Stimulated activated CD8-positive, alpha-beta memory T cell treated with anti-CD3 and anti-CD28 coated beads, Interleukin-15, amount 100 ng/mL, for 24 hours (primary cell): ENCODE measurements at places on chromosomes 5 and 9.

GRCh38 chr5:56360816-56361215 is 127.7 kb upstream of the ANKRD55 start:
- DNase-seq = no peak

DNA sequence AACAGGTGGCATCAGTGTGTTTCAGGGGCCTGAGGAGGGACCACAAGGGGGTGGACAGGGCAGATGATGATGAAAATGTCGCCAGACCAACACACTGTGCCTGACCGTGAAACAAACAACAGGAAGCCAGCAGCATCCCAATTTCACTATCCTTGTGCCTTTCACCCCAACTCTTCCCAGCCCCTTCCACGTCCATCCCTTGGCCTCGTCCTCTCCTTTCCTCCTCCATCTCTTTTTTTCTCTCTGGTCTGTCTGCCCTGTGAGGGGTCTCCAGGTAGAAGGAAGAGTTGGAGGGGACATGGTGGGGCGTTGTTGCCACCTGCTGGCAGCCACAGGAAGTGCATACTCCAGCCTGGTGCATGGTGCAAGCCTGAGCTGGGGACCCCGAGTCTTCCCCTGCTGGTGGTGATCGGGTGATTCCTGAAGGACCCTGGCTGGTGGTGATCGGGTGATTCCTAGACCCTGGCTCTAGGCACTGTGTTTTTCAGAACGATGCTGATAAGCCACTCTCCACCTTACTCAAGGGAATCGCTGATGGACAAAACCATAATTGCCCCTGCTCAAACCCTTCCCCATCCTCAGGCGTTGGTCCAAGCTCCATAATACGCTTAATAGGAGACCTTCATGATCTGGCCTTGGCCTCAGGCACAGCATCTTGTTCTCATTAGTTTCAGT is 21.7 kb upstream of the NSD1 start:
- DNase-seq = peak; percentile 25

- no peak for DNase-seq
Measured at GRCh38 chr5:125484742-125485641, 738.6 kb upstream of the ZNF608 start.

GRCh38 chr5:67222243-67223025 is 25.8 kb upstream of the CD180 start:
- no peak for DNase-seq

GRCh38 chr9:92404042-92404836 is at the start of gene OGN:
Gene OGN (minus strand): TSS chr9:92404578. CDS start chr9:92403407, 1,171 bp downstream.
- no peak for DNase-seq

GRCh38 chr5:93048858-93049257 is 532.2 kb downstream of the NR2F1-AS1 start:
- no peak for DNase-seq

DNA sequence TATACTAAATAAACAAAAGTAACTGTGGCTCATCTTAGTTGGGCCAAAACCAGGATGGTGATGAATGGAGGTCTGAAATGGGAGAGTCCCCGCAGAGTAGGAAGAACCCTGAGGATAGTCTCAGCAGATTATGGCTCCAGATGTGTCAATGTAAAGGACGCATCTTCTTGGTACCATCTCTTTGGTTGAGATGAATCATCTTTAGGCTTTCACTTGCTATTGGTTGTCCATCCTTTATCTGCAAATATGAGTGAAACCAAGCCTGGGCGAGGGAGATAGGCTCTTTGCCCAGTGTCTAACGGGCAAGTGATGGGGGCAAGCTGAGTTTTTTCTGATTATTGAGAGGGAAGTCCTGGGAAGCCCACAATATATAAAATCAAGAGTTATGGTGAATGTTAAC is 19.4 kb upstream of the LCP2 start:
- no peak for DNase-seq

GRCh38 chr5:80503641-80504040 is 15.7 kb downstream of the FAM151B start:
- no peak for DNase-seq

- DNase-seq = no peak
Measured at GRCh38 chr5:67581203-67581602, 384.6 kb upstream of the CD180 start.

- DNase-seq = no peak
Measured at GRCh38 chr9:117076571-117077290, 338.1 kb downstream of the ASTN2 start.

GRCh38 chr5:179912386-179912785 is 4.7 kb upstream of the TBC1D9B start:
- no peak for DNase-seq

DNA sequence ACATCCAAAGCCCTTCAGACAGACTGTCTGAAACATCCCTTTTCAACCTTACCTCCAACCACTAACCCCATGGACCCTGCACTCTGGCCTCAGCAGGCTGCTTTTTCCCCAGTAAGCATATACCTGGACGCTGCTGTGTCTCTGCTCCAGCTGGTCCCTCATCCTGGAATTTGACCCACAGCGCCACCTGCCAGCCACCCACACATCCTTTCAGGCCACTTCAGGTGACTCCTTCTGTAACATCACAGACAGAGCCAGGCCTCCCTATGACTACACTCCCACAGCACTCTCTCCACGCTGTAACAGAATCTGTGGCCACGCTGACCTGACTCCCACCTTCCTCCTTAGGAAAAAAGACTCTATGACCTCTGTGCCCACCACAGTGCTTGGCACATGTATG is 3.4 kb downstream of the MGAT1 start:
- DNase-seq = no peak

- DNase-seq = no peak
Measured at GRCh38 chr9:105359892-105360291, 87.9 kb upstream of the FSD1L start.

DNA sequence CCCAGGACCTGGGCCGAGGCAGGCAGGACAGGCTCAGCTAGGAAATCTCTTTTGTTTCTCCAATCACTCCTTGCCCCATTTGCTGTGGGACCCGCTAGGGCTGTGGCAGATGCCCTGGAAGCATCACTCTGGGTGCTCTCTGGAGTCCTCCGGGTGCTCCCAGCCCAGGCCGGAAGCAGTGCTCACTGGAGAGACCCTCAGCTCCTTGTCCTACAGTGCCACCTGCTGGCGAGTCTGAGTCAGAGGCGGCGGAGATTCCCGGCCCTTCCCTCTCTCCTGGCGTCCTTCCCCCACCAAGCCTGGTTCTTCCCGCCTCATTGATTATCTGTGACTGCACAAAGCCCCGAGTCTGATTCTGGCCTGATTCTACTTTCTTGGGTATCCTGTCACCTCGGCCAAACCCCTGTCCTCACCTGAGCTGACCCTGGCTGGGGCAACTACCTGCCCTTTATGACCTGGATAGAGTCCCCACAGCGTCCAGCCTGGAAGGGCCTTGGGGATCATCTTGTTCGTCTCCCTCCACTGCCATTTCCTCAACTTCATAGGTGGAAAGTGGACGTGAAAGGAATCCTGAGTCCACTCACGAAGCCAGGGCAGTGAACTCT is 7.3 kb upstream of the BARHL1 start:
- no peak for DNase-seq

GRCh38 chr5:141392429-141393198 is at the start of gene PCDHGA8:
Gene PCDHGA8 (plus strand): TSS chr5:141392633. CDS start chr5:141392814, 181 bp downstream.
- DNase-seq = no peak

DNA sequence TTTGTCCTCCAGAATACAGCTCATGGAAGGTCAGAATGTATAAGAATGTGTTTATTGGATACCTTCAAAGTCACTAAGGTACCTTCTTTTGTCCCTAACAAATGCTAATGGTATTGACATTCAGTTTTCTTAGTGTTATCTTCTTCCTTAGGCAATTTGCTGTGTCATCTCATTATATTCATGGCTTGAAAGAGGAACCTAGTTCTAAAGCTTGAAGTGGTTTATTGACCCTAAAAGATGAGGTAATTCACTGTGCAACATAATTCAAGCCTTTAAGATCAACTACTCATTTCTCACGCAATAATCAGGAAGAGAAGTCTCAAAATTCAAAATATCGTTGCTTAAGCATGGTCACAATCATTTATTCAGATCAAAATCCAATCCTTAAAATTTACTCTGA is 342.7 kb upstream of the RIOK2 start:
- DNase-seq = no peak

DNA sequence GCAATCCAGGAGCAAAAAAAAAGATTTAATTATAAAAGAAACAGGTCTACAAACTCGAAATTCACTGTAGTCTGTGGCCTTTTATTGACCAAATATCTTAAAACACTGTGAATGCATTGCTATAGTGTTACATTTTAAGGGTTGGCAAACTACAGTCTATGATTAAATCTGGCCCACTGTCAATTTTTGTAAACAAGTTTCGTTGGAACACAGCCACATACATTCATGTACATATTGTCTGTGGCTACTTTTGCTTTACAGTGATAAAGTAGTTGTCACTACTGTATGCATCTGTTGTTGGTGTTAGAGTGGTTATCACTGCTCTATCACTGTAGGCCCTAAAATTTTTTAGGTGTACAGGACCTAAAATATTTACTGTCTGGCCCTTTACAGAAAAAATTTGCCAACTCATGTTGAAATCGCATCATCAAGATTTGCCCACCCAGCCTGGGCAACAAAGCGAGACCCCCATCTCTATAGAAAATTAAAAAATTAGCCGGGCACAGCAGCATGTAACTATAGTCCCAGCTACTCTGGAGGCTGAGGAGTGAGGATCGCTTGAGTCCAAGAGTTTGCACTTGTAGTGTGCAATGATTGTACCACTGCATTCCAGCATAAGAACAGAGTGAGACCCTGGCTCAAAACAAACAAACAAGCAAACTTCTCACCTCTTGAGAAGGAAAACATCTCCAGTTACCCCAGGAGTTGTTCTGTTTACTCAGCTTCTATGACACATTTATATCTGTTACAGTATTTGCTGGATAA is 89.0 kb downstream of the ERBIN start:
- no peak for DNase-seq

DNA sequence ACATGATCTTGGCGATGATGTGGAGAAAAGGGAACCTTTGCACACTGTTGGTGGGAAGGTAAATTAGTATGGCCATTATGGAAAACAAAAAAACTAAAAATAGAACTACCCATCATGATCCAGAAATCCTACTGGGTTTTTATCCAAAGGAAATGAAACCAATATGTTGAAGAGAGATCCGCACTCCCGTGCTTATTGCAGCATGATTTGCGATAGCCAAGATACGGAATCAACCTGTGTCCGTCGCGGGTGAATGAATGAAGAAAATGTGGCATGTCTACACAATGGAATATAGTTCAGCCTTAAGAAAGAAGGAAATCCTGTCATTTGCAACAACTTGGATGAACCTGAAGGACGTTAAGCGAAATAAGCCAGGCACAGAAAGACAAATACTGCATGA is 84.5 kb downstream of the TTLL11 start:
- DNase-seq = no peak

DNA sequence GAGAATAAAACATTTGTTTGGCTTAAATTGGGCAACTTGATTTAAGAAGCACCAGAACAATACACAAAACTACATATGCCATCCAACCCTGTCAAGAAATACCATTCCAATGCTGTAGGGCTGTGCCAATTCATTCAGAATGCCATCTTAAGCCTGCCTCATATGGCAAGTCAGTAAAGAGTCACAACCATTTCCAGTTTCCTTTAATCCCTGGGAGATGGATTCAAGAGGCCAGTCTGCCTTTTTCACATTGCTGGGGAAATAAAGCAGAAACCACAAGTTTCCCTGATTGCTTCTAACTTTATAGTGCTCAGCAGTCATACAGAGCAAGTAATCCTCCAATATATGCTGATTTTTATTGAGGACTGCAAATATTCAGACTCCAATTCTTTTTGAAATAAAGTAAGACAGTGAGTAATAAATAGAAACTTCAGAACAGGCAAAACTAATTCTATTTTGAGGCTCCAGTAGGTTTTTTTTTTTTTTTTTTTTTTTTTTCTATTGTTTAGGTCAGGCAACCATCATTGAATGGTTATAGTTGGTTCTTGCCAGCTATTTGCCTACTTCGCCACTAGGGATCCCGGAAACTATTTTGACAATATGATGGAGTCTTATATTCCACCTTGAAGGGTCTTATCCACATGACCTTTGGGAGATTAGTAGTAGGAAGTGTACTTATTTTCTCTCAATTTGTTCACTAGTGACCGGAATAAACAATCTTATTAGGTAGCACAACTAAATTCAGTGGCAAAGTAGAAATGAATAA is 400.9 kb upstream of the MEF2C start:
- DNase-seq = no peak

GRCh38 chr5:170538096-170538465 is 34.3 kb downstream of the KCNIP1 start:
- no peak for DNase-seq

DNA sequence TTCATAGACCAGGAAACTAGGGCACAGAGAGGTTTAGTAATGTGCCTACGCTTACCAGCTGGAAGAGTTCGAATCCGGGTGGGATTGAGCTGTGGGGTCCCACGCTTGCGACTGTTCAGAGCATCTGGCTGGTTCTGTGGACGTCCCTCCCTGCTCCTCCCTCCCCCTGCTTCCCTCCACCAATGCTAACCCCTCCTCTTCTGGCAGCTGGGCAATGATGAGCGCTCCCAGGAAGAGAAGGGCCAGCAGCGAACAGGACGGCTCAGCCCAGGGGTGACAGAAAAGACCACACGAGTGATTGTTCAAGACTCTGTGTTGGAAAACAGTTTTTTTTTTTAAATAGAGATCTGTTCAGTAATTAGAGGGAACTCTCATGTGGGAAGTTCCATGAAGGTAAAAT is 6.9 kb downstream of the FAM163B start:
- no peak for DNase-seq

- no peak for DNase-seq
Measured at GRCh38 chr5:91179018-91179417, 204.1 kb downstream of the ARRDC3 start.

GRCh38 chr5:95880081-95880926 is 57.8 kb upstream of the GLRX start:
- DNase-seq = no peak

- DNase-seq = no peak
Measured at GRCh38 chr5:27845248-27845647, 806.9 kb upstream of the CDH9 start.

- DNase-seq = no peak
Measured at GRCh38 chr5:76604838-76605237, 18.4 kb downstream of the F2RL2 start.

GRCh38 chr5:11904265-11904906 is at the start of gene CTNND2:
Gene CTNND2 (minus strand): TSS chr5:11904446. CDS start chr5:11903853, 593 bp downstream.
- no peak for DNase-seq

GRCh38 chr9:111949919-111950318 is 53.3 kb downstream of the UGCG start:
- no peak for DNase-seq

DNA sequence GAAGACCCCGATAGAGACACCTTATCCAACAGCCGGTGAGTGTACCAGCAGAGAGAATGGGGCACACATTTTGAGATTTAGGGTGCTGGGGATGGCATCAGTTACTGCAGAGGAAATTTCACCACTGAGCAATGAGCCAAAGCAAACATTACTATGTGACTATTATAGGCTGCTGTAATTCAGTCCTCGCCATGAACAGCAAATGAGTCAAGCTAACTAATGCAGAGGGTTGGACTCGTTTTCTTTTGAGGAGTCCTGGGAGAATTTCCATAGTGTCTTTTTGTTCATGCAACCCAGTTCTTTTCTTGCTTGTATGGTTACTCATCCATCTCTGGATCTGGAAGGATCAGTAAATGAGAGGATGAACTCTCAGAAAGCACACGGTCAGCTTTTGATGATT is 323.8 kb downstream of the PSAT1 start:
- DNase-seq = no peak

GRCh38 chr9:94277885-94278536 is 18.9 kb downstream of the ZNF169 start:
- DNase-seq = no peak

GRCh38 chr9:21570643-21571275 is 88.6 kb upstream of the IFNE start:
- no peak for DNase-seq
